ENCODE measurements at places on chromosomes 16 and 17.
A peak's percentile ranks its signal among the peaks of the same experiment; 100 is the strongest.

DNA sequence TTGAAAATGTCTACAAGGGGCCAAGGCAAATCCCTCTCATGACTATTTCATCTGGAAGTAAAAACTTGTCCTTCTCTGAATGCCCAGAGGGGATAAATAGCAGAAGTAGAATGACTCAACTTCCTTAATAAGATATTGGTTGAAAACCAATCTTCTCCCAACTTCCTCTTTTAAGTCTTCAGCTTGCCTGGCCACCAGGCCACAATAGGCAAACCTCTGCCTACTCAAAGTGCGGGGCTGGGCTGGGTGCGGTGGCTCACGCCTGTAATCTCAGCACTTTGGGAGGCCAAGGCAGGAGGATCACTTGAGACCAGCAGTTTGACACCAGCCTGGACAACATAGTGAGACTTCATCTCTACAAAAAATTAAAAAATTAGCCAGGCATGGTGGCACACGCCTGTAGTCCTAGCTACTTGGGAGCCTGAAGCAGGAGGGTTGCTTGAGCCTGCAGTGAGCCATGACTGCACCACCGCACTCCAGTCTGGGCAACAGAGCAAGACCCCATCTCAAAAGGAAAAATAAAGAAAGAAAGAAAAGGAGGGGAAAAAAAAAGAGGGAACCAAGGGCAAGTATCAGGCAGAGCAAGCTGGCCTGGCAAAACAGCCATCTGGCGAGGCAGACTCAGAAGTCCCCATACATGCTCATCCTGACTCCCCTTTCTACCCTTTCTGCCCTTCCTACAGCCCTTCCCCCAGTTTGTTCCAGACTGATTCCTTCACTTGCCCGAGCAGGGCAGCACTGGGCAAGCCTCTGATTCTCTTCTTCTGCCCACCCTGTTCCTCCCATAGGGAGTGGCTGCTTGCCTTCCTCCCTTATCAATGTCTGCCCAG is 20.6 kb downstream of the MAP3K14 start:
- no peak for DNase-seq

DNA sequence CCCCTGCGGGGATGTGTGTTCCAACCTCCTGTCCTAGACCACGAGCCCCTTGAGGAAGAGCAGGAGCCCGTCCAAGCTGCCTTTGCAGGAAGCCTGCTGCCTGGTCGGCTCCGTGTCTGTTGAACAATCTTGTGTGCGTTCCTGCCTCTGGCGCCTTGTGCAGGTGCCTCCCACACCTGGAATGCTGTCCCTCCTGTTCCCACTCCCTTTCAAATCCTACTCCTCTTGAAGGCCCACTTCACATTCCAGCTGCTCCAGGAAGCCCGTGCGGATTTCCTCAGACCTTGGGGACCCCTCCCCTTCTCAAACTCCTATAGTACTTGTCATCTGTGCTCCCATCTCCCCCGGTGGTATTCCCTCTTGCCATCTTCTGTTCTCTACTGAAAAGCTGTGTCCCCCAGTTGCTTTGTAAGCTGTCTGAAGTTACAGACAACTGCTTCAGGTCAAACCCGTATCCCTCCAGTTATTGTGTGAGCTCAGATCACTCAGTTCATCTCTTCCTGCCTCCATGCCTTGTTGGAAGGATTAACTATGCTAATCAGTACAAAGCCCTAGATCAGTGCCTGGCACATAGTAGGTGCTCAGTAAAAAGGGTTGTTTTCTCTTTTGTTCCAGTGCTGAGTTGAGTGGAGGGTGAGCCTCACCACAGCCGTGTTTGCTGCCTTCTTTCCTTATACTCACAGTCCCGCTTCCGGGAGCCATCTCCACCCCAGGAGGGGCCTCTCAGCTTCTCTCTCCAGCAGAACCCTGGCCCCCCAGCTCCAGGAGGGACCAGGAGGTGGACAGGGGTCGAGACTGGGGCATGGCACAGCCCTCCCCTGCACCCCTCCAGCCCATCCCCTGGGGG is 241.8 kb upstream of the CIBAR2 start:
- DNase-seq: no peak

GRCh38 chr17:41653421-41653820 is 29.0 kb upstream of the KRT17 start:
- DNase-seq: no peak

GRCh38 chr17:78114831-78115723 is 13.5 kb downstream of the TMC6 start:
- DNase-seq: no peak

DNA sequence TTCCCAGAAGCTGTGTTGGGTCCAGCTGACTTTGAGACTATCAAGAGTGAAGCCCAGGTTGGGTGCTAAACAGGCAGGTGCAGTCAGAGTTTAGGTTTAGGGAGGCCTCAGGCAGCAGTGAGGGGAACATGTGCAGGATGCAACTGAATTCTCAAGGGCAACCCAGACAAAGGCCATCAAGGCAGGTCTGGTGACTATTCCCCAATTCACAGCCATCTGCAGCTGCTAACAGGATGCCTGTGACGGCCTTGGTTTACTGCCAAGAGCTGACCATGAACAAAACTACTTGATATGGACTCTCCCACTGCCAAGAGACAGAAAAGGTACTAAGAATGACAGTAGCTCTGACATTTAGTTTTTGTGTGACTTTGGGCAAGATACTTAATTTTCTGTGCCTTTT is 45.2 kb upstream of the BCAR1 start:
- no peak for DNase-seq

- DNase-seq: no peak
These were observed 8.2 kb downstream of the SPAG7 start for GRCh38 chr17:4959261-4959965.

GRCh38 chr17:76528528-76529223 is 8.8 kb downstream of the CYGB start:
- no peak for DNase-seq

DNA sequence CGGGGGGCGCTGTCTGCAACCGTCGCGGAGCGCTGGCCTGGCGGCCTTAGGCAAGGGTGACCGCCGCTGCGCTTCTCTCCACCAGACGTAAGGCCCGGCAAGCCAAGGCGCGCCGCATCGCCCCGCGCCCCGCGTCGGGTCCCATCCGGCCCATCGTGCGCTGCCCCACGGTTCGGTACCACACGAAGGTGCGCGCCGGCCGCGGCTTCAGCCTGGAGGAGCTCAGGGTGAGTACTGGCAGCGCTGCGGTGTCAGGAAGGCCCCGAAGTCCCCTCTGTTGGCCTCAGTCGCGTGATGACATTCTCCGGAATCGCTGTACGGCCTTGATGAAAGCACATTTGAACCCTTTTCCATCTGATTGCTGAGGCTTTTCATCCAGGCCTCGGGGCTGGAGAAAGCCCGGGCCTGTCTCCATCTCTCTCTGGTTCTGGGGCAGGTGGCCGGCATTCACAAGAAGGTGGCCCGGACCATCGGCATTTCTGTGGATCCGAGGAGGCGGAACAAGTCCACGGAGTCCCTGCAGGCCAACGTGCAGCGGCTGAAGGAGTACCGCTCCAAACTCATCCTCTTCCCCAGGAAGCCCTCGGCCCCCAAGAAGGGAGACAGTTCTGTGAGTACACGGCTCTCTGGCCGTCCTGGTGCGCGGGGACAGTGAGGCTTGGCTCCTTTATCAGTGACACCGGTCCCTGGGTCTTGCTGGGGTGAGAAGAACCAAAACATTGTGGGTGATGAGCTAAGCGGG is 831 bp downstream of the RPL13 start:
- no peak for DNase-seq

GRCh38 chr16:61862221-61863155 is 173.8 kb downstream of the CDH8 start:
- DNase-seq: no peak

DNA sequence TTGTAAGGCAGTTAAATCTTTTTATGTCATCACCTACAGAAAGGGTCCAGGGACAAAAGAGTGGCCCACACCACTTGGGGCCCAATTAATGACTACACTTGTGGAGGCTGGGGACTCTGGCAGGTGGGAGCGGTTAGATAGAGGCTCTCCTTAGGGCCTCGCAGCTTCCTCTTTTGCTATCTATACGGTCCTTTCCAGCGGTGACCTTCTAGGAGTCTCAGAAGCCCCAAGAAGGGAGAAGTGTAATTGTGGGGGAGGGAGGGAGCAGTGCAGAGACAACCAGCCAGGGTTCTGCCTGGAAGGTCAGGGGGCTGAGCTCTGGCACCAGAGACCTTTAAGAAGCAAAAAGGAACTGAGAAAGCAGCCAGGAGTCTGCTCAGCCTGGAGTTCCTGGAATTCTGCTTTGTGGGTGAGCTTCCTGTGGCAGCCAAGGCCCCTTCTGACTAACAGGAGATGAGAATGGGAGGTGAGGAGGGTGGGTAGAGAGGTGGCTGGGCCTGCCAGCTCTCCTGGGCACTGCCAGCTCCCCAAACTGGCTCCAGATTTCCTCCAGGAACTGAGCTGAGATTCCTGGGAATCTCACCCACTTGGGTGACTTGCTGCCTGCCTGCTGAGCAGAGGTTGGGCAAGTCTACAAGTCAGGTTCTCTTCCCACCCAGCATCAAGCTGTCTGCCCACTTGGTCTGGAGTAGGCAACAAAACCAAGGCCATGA is 16.3 kb upstream of the MAP3K14 start:
- DNase-seq: no peak

- no peak for DNase-seq
These were observed 70.6 kb downstream of the MARCHF10 start for GRCh38 chr17:62737513-62737912.

- DNase-seq: no peak
These were observed 24.8 kb downstream of the TMEM114 start for GRCh38 chr16:8565498-8565897.

DNA sequence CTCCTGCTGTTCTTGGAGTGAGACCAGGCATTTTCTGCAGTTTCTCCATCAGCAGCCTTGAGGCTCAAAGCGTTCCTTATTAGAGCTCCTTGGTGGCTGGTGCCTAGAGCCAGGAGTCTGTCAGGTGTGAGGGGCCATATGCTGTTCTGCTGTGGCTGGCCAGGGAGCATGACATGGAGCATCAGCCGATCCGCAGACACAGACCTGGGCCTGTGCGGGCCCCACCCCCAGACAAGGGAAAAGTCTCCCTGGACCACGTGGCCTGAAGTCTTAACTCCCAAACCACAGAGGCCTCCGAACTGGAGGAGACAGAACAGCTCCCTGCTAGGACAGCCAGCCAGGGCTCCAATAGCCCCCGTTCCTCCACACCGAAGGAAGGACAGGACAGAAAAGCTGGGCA is 162.7 kb upstream of the CIBAR2 start:
- peak; percentile 66 for DNase-seq

- DNase-seq: no peak
These were observed 4.5 kb upstream of the HEXIM1 start for GRCh38 chr17:45143767-45144198.

DNA sequence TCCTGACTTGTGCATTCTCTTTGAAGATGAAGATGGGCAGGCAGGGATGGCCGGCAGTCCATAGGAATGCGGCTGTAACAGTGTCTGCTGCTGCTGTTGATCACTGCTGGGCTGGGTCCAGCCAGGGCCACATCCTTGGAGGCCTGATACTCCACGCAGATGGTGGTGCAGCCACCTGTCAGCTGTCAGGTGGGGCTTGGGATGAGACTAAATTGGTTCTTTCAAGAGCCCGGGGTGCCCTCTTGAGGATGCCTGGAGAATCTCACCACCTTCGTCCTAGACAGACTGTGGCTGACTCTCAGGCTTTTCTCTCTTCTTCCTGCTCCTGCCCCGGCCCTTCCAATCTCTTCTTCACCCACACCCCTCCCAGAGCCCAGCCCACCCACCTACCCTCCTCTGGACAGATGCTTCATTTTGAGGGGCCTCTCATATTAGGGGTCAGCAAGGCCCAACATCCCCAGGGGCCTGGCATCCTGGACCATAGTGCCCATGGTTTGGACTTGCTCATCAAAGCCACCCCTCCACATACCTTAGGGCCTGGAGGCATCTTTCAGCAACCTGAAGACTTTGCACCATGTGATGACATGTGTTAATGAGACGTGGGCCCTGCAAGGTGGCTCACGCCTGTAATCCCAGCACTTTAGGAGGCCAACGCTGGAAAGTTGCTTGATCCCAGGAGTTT is 19.1 kb downstream of the OSBPL7 start:
- DNase-seq: peak; percentile 61

GRCh38 chr16:1963806-1964505 is 670 bp downstream of the RPS2 start:
- no peak for DNase-seq

DNA sequence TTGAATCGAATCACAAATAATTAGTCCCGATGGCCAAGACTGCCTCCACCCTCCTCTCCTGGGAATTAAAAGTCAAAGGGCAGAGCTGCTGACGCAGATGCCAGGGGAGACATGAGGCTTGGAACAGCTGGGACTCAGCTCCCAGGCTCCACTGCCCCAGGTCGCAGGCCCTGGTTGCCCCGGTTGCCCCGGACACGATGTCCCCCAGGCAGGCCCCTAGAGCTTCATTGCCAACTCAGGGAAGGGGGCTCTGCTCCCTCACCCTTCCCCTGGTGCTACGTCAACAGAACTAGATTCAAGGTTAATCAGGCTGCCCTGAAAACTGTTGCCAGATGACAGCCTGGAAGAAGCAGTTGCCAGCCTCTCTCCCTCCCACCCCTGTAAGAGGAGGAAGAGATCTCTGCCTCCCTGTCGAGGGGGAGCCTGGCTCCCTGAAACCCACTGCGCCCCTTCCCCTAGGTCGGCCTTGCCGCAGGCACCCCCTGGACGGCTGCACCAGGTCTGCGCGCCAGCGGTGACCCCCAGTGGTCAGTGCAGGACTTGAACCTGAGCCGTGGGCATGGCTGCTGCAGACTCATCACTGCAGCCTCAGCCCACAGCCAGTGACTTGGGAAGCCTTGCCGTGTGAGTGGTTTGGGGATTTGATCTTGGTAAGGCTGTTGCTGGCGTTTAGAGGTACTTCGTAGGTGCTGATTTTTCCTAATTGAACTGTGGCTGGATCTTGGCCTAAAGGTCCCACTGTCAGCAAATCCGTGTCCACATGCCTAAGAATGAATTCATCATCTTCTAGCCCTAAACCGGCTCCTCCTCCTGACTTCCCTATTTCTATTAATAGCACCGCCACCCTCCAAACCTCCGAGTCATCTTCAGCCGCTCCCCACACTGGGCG is 84.1 kb upstream of the TOB1 start:
- peak; percentile 16 for DNase-seq

DNA sequence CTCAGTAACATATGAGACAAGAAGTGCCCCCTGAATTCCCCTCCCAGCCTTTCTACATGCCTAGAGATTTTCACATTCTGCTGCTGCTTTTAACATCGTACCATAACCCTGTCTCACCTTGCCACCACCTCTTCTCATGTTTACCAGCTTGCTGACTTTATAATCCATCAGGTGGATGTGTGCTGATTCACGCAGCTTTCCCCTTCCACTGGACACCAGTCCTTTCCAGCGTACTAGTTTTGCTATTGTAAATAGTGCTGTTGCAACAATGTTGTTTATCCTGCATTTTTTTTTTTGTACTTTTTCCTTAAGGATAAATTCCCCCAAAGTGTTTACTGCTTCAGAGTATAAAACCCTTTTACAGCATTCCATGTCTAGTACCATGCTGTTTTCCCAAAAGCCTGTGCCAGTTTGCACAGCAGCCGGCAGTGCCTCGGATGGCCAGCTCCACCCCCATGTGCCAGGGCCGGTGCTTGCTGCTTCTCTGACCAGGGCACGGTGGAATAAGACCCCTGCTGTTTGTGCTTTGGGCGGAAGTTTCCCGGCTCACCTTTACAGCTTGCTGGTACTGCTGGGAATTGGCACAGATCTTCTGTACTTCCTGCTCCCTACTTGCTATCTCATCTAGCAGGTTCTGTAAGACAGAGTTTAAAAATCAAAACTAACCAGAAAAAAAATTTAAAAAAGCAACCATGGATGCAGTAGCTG is 41.3 kb downstream of the UBN1 start:
- DNase-seq: no peak

All from NCI-H524 treated with DMSO at 0.1 percent for 48 hours (cell line).